ENCODE measurements at places on chromosomes 3 and 15. TPM values are rescaled to one million over a fixed set of nuclear protein-coding genes. Genes with fewer than 3 reads are reported as not detected.

The TUBGCP5 gene
- 17.2 TPM for total RNA-seq

The CPB1 gene
- total RNA-seq = not detected

The GCHFR gene
- 43.2 TPM for total RNA-seq

The WHAMM gene
- 2.5 TPM for total RNA-seq

- no peak for DNase-seq
Observed at GRCh38 chr3:127115691-127116351, 77.1 kb upstream of the PRR23E start.

- no peak for DNase-seq
Observed at GRCh38 chr3:13621381-13622221, 72.7 kb downstream of the FBLN2 start.

Measured in H4 (cell line).